Dermis blood vessel endothelial cell (primary cell): ENCODE measurements at places on chromosomes 4 and X. TPM values are rescaled to one million over a fixed set of nuclear protein-coding genes. Genes with fewer than 3 reads are reported as not detected.

Gene TRIM61
- total RNA-seq = not detected in 2 replicates

Gene MAGEA10
- not detected in 2 replicates for total RNA-seq

Gene STEEP1
- 45.3 and 53.8 TPM in 2 replicates for total RNA-seq

DNA sequence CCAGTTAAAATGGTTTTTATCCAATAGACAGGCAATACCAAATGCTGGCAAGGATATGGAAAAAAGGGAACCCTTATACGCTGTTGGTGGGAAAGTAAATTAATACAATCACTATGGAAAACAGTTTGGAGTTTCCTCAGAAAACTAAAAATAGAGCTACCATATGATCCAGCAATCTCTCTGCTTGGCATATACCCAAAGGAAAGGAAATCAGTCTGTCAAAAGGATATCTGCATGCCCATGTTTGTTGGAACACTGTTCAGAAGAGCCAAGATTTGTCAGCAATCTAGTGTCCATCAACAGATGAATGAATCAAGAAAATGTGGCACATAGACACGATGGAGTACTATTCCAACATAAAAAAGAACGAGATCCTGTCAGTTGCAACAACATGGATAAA, 91.0 kb upstream of the SH3RF1 start:
- peak; percentile 73 for DNase-seq

DNA sequence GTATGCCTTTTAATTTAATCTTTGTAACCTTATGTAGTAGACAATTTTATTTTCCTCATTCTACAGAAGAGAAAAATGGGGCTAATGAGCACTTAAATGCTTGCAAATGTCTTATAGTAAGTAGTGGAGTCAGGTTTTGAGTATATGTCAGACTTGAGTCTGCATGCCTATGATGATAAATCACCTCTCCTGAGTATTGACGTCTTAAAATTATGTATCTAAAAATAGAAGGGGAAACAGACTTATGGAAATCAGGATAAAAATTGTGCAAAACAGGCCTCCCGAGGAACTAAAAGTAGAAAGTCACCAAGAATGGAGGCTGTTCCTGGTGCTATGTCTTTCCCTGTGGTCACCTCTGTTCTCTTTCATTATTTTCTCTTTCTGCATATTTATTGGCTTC, 92.7 kb downstream of the STIM2 start:
- no peak for DNase-seq
